HFF-Myc (cell line): ENCODE measurements at places on chromosomes 16 and 17.

DNA sequence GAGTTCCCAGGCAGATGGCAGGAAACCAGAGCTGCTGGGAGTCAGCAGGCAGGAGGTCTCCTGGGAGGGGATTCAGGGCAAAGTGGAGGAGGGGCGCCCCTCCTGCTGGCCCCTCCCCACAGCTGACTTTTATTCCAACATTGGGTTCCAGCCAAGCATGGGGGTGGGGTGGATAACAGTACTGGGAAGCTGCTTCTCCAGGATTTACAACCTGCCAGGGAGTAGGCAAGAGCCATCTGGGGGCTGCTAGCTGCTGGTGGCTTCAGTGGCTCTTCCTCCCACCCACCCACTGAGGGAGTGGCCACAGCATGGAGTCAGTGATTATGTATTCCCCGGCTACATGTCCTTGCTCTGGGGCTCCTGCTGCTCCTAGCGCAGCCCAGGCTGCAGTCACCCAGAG lies 36.8 kb downstream of the TMEM132E start:
- DNase-seq, result no peak

DNA sequence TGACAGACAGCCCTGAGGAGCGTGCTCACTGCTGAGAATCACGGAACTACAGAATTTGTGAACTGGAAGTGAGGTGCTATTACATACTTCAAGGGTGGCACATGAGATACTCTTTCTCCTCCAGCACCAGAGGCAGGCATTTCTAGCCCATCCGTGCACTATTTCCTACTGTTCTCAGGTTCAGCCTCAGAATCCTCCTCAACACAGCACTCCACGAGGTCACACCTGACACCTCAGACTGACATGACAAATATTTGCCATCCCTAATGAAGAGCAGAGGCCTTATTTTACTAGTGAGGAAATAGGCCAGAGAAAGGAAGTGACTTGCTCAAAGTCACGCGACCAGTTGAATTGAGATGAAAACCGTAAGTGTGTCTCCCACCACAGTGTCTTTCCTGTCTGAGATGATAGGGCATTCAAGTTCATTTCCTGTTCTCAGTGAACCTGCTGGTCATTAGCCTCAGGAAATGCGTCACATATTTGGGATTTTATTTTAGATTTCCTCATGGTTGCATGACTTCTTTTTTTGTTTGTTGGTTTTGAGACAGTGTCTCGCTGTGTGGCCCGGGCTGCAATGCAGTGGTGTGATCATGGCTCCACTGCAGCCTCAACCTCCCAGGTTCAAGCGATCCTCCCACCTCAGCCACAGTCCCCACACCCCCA lies 23.6 kb downstream of the SEZ6 start:
- no peak for DNase-seq

- DNase-seq, result no peak
Measured at GRCh38 chr17:15213381-15214087, 51.6 kb downstream of the PMP22 start.

GRCh38 chr16:56591377-56592060 lies 2.2 kb downstream of the MT3 start:
- no peak for DNase-seq

DNA sequence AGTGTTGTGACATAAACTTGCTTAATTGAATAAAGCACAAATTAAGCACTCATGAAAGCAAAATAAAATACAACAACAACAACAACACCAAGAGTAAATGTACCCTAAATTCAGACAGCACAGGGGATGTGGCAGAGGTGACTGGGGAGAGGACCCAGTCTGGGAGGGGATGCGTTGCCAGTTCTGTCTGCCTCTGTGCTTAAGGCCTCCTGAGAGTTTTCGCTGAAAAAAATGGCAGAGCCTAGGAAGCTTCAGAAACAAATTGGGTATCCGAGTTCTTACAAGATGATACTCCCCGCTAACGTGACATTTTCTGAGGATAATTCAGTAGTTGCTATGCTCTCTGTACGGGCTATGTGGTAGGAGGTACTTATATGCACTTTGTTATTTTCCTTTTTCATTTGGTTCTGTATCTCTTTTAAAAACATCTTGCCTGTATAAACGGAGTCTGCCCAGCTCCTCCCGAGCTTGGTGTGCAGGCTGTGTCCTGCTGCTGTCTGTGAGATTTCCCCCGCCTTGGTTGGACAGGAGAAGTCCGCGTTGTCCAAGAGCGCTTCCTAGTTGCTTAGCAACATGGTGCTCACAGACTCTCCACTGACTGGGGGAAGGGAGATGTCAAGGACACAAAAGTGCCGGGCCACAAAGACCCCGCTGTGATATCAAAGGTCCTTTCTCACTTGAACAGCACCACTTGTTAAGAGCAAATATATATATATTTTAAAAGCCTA lies 134.2 kb upstream of the CPHXL start:
- DNase-seq, result no peak

DNA sequence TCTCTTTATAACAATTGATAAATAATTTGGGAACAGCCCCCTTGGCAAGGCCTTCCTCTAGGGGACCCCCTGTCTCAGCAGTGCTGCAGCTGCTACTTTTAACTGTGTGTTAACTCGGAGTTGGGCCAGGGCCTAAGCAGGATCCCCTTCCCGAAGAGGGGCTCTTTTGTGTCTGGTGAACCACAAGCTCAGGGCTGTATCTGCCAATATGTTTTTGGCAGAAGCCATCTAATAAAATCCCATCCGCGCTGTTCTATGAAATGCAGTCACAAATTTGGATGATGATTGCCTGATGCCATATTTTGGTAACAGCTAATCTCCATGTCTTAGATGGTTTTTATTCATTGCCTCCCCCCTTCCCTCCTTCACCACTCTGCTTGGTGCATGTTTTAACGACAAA lies 267.7 kb downstream of the FTO start:
- no peak for DNase-seq

DNA sequence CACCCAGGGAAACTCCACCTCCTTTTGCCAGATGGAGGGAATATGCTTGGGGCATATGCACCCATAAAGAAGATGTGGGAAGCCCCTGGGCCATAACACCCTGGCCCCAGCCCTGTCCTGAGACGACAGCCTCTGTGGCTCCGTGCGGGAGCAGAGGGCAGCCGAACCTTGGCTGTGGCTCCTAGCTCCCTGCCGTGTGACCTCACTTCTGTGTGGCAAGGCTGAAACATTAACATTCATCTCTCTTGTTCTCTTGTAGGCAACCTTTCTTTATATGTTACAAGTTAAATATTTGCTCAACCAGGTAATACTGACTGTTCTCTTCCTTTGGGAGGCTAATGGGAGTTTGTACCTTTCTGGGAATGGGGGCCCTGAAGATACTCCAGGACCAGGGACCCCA lies 17.5 kb downstream of the SLC47A1 start:
- no peak for DNase-seq
